ENCODE measurements at places on chromosomes 5 and 9.

DNA sequence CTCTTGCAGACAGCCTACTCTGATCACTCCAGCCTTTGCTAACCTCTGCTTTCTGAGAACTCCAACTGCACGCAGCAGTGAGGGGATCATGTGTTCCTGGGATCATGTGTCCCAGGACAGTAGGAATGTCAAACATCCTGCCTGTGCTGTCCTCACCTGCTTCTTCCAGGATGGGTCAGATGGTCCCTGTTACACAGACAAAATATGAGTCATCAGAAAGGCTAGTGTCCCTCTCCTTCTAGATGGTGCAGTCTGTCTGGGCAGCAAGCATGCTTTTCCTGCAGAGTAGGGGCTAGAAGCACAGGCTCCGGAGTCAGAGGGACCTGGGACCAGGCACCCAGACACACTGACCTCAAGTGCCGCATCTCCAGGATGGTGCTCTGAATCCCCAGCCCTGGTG, 20.1 kb upstream of the SLC25A48 start:
- no peak for DNase-seq

- DNase-seq: no peak
Observed at GRCh38 chr5:138647261-138647788, 72.1 kb upstream of the HSPA9 start.

- peak; percentile 83 for DNase-seq
Observed at GRCh38 chr9:130243015-130243881, 22.3 kb upstream of the HMCN2 start.

DNA sequence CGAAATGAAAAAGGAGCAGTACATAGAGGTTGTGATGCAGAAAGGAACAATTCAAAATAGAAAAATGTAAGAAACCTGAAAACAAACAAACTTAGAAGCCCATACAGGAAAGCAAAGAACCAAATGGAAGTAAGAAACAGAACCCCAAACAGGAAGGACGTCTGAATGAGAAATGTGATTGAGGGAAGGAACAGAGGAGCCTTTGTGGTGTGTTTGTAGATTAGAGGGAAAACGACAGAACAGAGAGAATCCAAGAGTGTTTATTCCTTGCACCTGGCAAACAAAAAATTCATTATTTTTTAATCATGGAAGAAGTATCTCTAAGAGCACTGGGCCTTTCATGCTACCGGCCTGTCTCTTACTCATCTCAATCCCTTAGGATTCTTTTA, 67.8 kb upstream of the ZSWIM6 start:
- DNase-seq: no peak

DNA sequence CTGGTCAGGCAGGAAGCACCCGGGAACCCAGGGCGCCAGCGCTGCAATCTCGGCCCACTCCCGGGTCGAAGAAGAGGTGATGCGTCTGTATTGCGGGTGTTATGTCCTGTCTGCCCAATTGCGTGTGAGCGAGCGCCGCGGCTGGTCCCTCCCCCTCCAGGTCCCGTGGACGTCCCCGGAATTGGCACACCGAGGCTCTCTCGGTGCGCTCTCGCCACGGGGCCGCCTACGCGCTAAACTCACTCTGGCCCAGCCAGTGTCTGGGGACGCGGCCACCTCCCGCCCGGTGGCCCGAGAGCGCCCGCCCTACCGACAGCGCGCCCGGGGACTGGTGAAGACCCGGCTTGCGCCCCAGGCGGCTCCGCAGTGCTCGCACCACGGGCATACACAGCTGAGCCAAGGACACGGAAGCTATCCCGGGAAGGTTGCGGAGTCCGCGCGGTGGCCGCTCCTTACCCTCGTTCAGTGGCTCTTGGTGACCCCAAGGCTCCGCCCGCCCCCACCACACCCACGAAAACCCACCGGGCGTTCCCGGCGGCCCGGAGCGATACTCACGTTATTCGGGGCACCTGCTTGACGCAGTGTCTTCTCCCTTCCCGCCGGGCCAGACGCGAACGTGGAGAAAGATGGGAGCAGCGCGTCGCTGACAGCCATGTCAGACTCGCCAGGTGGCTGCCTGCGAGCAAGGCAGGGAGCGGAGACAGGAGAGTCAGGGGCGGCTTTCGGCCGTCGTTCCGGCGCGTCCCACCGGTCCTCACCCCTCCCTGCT, 1.0 kb downstream of the KLF4 start:
- no peak for DNase-seq

Measured in activated T-cell treated with anti-CD3 and anti-CD28 coated beads, Interleukin-2, amount 50 U/mL, for 4 hours (primary cell).